ENCODE measurements at places on chromosomes 7 and 10.

- DNase-seq: no peak
Measured at GRCh38 chr10:61633665-61634064, 29.1 kb upstream of the CABCOCO1 start.

GRCh38 chr7:10225275-10225674 is 748.4 kb upstream of the PHF14 start:
- no peak for DNase-seq

- no peak for DNase-seq
Measured at GRCh38 chr10:122044045-122044661, 55.2 kb downstream of the TACC2 start.

DNA sequence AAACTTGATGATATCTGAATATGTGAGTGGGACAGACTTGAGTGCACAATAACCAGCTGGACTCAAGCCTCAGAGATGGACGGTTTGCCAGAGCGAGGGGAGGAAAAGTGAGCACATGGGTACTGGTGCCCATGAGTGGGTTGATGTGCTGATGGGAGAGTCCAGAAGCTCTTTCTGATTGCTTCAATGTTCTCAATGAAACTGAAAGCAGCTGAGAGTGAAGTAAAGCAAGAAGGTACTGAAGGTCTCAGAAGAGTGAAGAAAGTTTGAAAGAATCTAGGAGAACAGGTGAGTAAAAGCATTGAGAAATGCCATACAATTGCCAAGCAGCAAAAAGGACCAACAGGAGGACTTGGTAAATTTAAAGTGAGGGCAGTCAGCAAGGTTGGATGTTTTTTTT is 28.6 kb downstream of the CTTNBP2 start:
- DNase-seq: no peak

- no peak for DNase-seq
Measured at GRCh38 chr10:129767751-129768150, 196.3 kb downstream of the EBF3 start.

DNA sequence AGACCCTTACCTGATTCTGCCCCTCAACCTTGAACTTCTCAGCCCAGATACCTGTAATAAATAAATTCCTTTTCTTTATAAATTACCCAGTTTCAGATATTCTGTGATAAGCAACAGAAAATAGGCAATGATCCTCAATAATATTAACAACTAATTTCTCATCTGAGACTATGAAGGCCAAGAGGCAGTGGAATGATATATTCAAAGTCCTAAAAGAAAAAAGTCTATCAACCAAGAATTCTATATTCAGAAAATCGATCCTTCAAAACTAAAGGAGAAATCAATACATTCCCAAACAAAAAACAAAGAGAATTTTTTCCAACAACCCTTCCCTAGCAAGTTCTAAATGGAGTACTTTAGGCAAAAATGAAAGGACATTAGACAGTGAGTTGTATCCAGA is 279.6 kb downstream of the PTPRN2 start:
- no peak for DNase-seq
